ENCODE measurements at places on chromosomes 2 and 18.

GRCh38 chr18:34342960-34343359, 118.2 kb upstream of the NOL4 start:
- no peak for DNase-seq

DNA sequence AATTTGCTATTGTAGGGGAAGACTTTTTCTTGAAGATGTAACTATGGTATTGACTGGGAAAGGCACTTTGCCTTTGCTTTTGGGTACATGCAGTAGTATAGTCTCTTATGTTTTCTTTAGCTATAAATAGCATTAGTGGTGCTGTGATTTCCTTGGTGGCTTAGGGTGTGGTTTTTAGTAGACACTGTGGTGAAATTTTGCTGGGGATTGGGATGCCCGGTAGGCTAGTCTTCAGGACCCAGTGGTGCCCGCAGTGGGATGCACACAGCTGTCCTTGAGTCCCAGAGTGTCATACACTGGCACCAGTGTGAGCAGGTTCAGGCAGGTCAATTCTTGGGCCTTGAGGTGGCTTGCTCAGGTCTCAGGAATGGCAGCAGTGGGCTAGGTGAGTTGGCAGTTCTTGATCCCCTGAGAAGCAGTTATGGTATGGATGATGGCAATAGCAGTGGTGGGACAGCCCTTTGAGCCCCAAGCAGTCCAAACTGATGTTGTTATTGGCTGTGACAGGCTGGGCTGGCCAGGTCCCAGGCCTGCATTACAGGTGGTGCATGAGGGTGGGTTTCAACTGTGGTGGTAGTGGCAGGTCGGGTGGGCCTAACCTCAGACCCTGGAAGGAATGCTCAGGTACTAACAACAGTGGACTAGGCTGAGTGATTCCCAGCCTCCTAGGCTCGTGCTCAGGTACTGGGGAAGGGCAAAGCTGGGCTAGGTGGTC, 124.3 kb downstream of the XRCC5 start:
- DNase-seq = no peak

- no peak for DNase-seq
Measured at GRCh38 chr2:210269148-210269547, 43.9 kb upstream of the ACADL start.

- no peak for DNase-seq
Measured at GRCh38 chr2:146584316-146584715, 1260.5 kb upstream of the ACVR2A start.
